Activated CD8-positive, alpha-beta memory T cell treated with anti-CD3 and anti-CD28 coated beads, Interleukin-2, amount 50 U/mL, for 4 hours (primary cell): ENCODE measurements at places on chromosomes 3 and 15.

- no peak for DNase-seq
These were observed 83.1 kb downstream of the HMG20A start for GRCh38 chr15:77503764-77504163.

DNA sequence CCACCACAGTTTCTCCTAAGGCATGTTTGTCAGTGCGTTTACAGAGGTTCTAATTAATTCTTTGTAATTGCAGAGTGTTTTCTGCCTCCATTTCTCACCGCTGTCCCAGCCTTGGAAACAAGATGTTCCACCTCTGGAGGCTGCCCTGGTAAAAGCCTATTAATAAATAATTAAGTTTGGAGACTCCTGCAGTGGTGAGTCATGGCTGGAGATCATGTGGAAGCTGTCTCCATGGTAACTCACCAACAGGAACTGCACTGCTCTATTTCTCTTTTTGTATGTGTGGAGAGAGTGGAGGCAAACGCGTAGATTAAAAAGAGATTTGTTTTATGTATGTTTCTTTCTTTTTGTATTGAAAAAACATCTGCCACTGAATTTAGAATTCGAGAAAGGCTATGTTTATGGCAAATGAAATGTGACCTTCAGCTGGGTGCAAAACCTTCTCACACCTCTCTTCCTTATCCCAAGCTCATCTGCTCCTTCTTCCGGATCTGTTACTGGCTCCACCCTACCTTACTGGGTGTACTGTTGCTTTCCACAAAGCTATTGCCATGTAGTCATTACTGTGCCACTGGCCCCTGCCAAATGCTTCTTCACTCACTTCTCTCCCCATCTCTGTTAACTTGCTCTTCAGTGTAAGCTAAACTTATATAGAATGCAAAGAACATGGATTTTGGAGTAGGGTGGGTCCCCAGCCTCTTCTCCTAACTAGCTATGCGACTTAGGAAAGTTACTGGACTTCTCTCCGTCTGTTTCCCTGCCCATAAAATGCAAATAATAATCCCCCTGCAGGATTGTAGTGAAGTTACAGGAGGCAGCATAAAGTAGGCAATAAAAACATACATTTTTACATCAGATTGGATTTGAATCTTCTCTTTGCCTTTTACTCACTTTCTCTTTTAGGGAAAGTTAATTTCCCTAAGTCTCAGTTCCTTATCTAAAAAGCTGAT lies 778.5 kb downstream of the NTRK3 start:
- no peak for DNase-seq

DNA sequence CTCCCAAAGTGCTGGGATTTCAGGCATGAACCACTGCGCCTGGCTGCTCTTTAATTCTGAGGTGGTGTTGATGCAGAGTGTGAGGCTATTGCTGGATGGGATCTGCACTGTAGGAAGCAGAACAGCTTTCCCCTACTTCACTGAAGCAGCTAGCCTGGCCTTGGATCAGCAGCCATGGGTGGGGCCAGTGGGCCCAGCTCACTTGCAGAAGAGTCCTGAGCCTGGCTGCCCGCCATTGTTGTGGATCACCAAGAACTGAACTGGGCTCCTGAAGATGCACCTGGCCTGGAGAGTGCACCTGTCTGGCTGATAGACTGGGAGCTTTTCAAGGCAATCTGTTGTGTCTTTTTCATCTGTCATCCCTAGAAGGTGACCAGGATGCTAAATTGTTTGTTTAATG lies 11.9 kb downstream of the TLNRD1 start:
- no peak for DNase-seq

- no peak for DNase-seq
These were observed 12.5 kb upstream of the RPP14 start for GRCh38 chr3:58293516-58293915.

DNA sequence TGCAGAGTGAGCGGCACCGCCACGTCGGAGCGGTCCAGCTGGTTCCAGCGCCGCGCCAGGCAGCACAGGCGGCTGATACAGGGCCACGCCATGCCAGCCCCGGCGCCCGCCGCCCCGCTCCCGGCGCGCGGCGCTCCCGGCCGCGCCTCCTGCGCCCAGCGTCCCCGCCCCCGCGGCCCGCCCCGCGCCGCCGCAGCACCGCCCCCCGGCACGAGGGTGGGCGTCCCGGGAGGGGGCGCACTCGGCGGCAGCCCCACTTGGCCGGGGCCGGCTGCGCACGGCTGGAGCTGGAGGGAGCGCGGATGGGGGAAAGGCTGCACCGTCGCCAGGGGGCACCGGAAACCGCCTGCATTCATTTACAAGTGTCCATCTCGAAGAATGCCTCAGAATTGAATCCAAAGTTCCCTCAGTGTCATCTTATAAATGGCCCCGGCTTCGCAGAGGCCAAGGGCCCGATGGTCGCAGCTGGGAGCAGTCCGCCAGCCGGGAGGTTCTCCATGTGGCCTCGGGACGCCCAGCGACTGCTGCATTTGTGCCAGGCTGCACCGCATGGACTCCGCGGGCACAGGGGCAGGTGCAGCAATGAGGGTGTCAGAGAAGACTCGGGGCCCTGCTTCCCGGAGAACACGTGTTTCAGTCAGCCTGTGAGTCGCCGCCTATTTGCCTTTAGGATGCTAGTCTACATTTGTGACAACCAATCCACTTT lies at the start of gene MAP6D1:
Gene MAP6D1 (minus strand): TSS at position 122 of the 706 bp plus-strand sequence. CDS start 30 bp downstream, at position 92.
- peak; percentile 70 for DNase-seq

GRCh38 chr15:60000113-60000823 lies 3.8 kb upstream of the FOXB1 start:
- no peak for DNase-seq

GRCh38 chr3:108223928-108224327 lies 1.7 kb upstream of the IFT57 start:
- no peak for DNase-seq

DNA sequence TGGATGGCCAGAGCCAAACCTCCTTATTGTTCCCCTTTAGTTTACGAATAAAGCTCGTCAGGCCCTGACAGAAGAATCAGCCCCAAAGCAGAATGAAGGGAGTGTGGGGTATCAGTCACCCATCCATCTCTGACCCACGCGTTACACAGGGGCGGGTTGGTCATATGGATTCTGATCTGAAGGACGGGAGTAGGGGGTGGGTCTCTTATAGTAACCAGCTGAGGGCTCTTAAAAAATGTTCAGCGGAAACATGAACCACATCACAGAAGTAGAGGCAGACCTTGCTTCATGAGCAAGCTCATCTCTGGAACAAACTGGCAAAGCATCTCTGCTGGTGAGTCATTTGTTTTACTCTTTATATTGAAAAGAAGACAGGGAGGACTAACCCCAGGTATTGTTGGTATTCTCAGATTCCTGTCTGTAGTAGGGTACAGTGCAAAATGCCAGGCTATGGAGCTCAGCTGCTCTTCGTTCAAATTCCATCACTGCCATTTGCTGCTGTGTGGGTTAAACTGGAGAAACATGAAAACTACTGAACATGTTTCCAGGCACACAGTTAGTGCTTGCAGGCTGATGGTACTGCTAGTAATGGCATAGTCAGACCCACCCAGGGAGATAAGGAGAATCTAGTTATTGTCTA lies at the start of gene CXCR6:
Gene CXCR6 (plus strand): TSS at position 258 of the 640 bp plus-strand sequence. CDS start 3,018 bp downstream, outside the sequence.
- DNase-seq = peak; percentile 49

DNA sequence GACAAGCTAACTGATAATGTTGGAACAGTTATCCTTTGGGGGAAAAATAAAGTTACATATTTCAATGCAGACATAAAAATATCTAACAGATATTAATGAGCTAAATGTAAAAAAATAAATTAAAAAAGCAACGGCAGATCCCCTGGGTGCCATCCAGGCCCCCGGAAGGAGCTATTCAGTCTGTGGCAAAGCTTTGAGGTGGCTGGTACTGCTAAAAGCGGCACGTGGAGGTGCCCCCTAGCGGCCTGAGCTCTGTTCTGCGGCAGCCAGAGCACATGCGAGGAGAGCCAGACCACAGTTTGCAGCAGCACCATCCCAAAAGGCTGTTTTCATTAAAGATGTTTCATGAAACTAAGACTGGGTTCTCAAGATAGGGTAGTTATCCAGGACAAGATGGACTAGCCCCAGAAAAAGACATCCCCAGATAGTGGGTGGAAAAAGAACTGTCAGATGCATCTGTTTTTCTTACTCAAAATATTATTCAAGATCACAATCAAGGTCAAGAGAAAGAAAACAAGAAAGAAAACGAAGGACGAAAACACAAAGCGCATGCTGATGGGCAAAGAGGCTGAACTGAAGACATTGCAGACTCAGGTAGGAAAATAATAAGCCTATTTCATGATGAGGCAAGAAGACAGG lies 18.7 kb downstream of the AP3S2 start:
- DNase-seq = peak; percentile 83

- no peak for DNase-seq
These were observed 75.0 kb downstream of the LRRC49 start for GRCh38 chr15:70967646-70968045.

- DNase-seq = no peak
These were observed 37.1 kb downstream of the ATP6V1A start for GRCh38 chr3:113783980-113784379.

- no peak for DNase-seq
These were observed 456.6 kb downstream of the MAGI1 start for GRCh38 chr3:65582012-65582717.

DNA sequence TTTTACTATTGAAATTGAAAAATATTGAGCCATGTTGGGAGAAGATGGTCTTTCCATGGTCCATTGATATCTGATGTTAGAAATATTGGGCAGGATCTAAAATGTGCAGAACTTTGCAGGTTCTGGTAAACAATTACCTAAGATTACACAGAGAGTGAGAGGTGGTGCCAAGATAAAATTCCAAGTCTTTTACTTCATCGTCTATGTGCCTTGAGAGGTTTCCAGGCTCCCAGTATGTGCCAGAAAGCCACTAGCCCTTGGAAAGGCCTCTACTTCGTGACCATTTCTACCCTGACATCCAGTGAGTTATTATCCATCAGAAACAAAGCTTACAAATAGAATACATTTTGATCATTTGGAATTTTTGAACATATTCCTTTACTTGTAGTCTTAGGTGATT lies 27.6 kb downstream of the CD200 start:
- DNase-seq = no peak

DNA sequence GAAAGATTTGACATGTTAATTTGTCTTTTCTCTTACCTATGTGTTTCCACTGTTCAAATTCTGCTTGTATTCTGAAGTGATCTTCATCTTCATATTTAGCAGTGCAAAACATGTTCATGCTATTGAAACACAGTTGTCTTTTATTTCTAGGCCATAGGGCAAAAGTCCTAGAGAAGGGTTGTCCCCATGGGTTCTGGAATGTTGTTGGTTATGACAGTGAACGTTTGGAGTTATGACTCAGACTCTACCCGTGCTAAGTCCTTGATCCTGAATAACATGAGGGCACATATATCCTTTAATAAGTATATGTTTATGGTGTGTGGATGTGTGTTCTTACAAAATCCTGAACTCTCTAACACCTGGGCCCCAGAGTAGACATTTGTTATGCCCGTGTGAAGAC lies 23.0 kb upstream of the ARPP21 start:
- DNase-seq = no peak

DNA sequence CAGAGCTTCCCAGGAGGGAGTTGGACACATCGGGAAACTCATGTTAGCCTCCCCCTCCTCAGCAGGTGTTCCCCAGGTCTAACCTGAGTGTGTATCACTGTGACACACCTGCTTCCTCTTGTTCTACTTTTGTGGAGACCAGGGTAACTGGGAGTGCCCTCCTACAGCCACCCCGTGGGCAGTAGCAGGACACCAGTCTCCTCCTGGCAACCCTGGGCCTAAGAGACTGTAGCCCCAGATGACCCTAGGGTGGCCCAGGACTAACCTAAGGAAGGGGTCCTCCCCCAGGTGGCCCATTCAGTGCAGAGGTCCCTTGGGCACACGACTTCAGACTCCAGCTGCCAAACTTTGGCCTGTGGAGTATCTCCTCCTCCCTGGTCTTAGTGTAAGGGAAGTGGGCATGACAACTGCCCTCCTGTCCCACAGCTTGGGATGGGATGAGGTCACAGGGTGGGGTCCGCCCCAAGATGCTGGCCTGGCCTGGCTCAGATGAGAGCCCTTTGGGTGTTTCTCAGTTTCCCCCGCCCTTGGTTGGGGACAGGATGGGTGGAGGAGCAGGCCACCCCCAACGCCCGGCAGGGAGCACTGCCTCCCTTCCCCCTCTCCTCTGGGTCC lies 4.8 kb downstream of the CSK start:
- no peak for DNase-seq

GRCh38 chr3:148238421-148238821 lies 459.3 kb upstream of the AGTR1 start:
- no peak for DNase-seq

- DNase-seq = no peak
These were observed 16.1 kb downstream of the HMG20A start for GRCh38 chr15:77436822-77437221.

DNA sequence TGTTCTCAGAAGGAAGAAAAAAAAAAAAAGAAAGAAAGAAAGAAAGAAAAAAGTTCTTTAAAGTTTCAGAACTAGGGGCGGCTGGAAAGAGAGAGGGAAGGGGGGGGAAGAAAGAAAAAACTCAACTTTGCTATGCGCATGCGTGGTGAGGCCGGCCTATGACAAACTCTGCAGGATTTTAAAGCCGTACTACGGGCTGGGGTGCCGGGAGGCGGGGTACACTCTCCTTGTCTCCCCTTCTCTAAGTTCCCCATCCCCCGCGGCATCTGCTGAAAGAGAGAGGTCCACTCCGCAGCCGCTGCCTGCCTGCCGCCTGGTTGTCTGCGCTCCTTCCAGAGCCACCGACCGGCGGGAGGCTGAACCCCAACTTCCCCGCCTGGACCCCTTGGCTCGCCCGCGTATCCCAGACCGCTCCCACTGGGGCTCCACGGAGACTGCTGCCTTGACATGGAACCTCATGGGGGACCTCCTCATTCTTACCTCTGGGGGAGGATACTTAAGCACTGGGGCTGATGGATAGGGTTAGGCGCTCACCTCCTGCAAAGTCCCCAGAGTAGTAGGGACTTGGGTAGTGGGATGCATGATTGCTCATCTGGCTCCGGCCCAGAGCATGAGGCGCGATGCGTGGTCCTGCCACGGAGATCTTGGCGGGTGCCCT lies 1.4 kb upstream of the WNT5A start:
- no peak for DNase-seq

DNA sequence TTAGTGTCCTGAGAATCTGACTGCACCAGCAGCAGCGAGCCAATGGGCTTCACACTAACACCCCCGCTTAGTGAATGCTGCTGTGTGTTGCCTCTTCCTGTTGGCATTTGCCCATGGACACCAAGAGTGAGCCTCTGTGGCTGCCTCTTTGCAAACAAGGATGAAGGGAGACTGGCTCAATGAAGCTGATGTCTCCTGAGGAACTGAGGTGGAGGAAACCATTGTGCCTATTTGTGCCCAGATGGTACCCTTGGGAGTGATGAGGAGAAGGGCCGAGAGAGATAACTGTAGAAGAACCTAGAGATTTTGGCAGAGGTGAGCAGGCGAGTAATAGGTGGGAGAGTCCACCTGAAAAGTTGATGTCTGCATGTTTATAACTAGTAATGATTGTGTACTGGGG lies 51.2 kb downstream of the IL20RB start:
- DNase-seq = no peak
